T47D (cell line): ENCODE measurements at places on chromosomes 12 and 14.

DNA sequence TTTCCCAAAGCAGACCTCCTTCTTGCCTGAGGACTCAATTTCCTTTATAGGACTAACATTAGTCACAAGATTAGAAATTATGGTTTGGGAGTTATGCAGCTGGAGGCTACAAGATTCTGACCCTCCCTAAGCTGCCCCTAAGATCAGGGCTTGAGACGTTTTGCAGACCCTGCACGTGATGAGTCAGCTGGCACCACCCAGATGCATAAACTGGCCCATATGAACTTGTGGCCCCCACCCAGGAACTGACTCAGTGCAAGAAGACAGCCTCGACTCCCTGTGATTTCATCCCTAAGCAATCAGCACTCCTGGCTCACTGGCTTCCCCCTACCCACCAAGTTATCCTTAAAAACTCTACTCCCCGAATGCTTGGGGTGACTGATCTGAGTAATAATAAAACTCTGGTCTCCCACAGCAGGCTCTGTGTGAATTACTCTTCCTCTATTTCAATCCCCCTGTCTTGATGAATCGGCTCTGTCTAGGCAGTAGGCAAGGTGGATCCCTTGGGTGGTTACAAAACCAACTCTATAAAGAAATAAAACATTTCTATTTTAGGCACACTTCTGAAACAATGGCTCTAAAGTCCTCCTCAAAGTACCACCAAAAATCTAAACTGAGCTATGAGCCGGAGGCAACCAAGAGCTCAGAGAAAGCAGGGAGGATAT lies 233.4 kb downstream of the TMEM132D start:
- DNase-seq, result no peak

DNA sequence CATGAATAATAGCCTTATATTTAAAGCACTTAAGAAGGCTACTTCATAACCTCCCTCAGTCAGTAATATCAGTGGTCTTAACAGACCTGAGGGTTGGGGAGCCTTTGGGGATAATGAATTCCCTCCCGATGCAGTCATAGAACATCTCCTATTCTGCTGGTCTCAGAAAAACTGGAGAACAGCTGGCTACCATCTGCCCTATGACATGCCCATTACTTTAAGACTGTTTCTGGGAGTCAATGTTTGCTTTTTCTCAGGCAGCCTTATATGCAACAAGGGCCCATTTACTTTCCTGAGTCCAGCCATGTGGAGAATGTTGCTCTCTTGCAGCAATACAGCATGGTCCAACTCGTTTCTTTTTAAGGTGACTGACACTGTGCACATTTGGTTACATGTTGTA lies 161.7 kb upstream of the PARP11 start:
- DNase-seq, result no peak

DNA sequence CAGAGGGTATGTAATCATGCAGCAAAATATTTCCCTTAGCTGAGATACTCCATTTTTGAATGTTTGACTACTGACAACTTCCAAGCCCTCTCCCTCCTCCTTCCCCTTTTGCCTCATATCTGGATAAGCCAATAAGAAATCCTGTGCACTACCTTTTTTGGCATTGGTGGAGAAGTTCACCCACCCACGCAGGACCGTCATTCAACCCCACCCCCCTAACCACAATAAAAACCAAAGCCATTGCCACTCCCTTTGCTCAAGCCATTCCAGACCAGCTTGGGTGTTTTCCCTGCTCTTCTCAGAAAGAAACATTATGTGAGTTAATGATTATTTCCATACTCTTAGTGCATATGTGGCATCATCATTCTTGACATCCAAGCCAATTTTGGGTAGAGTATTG lies 176.7 kb downstream of the PTPN11 start:
- DNase-seq, result no peak

DNA sequence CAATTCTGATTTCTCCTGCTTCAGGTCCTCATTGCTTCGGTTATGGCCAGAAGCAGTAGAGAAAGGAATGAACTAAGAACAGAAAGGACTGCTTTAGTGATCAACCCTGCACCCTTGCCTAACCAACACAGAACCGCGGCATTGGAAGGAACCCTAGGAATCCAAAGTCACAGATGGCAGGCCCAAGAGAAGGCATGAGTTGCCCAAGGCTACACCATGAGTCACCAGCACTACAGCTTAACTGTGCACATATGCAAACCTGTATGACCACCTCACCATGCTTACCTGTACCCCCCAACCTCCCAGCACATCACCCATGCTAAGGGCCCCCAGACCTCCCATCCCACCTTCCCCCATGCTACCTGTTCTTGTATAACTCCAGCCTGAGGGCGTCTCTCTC lies 25.9 kb upstream of the BLTP3B start:
- DNase-seq, result no peak

- DNase-seq, result peak; percentile 89
These were observed 85.1 kb downstream of the DERA start for GRCh38 chr12:15996254-15996653.
